ENCODE measurements at places on chromosomes 3 and 15.

- DNase-seq = no peak
Measured at GRCh38 chr3:124459678-124460077, 270.6 kb upstream of the UMPS start.

DNA sequence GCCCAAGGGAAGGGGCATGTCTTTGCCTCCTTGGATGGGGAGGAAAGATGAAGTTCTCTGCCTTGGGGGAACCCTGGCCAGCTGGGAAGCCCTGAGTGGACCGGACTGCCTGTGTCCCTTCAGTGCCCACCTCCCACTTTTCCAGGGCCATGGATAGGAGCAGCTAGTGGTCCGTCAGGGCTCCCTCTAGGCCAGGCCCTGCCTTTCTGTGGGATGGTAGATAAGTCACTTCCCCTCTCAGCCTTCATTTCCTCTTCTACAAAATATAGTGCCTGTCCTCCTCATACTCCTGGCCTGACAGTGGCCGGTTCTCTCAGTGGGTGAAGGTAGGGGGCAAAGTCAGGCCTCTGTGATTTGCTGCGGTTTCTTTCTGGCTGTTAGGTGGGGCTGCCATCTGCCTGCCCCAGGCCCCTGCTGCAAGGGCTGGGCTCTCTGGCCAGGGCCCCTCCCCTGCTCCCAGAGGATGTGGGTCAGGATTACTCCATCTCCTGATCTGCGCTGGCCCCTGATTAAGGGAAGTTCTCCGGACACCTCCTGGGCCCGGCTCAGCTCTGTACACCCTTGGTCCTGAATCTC, 1.4 kb downstream of the PLEKHO2 start:
- peak; percentile 64 for DNase-seq

DNA sequence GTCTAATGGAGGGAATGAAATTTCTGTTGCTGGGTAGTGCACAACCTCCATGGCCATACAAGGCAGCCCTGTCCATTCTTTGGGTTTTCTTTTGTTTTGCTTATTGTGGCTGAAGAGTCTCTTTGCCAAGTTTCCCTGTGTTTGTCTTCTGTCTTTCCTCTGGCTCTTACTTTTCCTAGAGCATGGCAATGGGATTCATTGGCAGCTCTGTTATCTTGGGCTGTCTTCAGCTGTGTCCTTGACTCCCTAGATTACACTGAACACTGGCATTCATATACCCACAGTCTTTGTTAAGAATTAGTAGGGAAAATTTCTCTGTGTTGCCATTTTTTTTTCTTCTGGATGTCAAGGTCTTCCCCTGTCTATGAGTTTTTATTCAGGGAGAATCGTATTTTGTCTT, 16.1 kb upstream of the DCBLD2 start:
- DNase-seq = no peak

GRCh38 chr15:36896949-36897348, 203.4 kb downstream of the MEIS2 start:
- DNase-seq = no peak

DNA sequence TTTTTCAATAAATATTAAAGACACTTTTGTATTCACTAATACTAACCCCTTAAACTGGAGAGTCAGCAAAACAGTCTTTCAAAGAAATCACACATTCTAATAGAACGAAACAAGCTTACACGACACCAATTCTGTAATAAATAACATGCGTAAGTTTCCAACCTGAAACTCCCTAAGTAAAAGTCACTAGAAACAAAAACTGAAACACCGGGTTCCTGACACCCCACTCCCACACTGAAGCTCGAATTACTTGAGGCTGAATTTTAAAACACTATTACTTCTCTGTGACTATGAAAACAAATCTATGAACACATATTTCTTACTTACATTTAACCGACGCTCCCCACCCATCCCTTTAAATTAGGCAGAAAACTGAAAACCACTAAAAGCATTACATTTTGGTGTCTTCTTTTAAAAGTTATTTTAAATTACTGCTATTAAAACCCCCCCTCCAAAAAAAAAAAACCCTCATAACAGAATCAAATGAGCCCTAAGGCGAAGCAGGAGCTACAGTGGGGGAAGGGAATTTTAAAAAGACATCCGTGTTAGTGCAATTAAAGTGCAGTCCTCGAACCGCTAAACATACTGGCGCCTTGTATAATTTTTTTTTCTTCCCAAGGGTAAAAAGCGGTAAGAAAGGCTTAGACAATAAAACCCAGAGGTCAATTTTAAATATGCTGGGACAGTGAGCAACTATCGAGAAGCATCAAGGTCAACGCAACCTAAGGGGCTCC, 878 bp downstream of the SPPL2A start:
- DNase-seq = peak; percentile 23

DNA sequence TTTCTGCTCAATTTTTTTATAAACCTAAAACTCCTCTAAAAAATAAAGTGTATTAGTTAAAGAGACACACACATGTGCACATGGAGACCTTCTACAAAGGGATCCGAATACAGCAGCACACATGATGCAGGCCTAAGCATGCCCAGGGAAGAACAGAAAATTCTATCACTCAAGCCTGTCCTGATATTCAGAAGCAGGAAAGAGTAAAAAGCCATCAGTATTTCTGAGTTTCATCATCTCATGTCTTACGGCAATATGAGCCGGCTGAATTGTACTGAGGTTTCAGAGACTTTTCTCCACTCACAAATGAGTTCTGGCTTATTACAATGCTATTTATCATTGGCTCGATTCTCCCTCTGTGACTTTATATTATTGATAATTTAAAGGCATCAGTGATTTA, 97.5 kb downstream of the CADPS start:
- no peak for DNase-seq

DNA sequence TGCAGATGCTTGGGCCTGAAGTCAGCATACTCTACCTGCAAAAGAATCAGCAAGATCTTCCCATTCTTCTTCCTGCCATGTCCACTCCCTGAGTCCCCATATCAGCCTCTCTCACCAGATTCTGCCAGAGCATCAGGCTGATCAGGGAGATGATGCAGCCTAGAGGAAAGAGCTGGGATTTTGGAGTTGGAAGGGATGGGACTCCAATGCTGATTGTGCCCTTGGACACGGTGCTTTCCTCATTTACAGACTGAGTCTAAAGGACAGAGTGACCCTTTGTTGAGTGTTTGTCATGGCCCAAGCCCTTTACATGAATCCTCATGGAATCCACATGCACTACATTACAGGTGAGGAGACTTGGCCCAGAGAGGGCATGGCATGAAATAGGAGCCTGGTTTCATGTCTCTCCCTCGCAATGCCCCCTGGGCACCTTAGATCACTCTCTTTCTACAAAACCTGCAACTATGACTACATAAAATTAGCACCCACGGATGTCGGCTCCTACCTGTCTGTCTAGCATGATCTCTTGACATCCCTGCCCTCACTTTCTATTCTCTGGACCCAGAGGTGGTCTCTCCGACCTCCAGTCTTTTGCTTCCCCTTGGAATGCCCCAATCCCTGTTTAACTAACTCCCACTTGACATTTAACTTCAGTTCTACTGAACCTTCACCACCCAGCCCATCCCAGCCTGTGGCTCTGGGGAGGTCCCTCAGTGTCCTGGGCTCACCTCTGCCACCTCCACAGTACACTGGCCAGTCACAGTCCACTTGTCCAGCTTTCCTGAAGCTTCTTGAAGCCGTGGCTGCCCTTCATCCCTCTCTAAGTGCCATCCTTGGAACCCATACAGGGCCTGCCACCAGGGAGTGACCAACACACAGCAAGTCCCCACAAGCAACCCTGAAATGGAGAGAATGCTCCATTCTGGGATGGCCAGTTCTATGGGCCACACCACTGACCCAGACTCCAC, 173.5 kb downstream of the ABHD5 start:
- no peak for DNase-seq

- no peak for DNase-seq
Measured at GRCh38 chr3:15638193-15638890, 36.8 kb downstream of the BTD start.

- DNase-seq = no peak
Measured at GRCh38 chr15:51325167-51325566, 13.2 kb downstream of the CYP19A1 start.

GRCh38 chr3:111617912-111618601, 22.9 kb upstream of the ZBED2 start:
- DNase-seq = no peak

GRCh38 chr15:27844018-27844666, 255.0 kb downstream of the OCA2 start:
- DNase-seq = peak; percentile 78

DNA sequence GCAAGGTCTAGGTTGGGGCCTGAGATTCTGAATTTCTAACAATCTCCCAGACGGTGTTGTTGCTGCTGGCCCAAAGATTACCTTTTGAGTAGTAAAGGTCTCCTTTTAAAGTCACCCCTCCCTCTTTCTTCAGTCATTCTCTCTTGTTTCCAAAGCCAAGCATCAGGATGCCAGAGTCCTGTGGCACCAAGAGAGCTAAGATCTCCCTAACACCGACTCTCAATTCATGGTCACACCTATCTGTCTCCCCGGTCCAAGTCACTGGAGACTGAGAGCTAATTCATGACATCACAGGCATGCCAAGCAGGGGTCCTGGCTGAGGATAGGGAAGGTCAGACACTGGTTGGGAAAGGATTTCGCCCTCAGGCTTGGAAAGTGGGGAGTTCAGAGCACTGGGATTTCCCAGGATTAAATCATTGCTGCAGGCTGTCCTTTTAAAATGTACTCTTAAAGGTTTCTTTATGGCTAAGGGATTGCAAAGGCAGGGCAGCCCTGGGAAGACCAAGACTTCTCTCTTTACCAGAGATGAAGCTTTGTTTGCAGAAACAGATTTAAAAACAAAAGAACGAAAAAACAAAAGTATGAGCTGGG, 7.3 kb downstream of the SHOX2 start:
- no peak for DNase-seq

DNA sequence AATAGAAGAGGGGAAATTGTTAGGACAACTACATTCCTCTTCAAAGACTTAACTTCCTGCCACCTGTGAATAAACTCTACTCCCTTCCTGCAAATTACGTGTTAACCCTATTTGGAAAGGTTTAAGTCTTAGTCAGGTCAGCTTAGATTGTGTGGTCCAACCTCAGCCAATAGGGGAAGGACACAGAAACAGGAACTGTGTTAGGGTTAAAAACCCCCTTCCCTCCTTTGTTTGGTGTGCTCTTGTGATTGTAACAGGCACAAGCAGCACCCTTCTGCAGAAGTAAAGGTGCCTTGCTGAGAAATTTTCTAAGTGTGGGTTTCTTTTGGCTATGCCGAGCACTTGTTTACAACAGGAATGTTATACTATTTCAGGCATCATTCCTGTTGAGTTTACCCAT, 45.0 kb upstream of the FSTL1 start:
- DNase-seq = no peak

GRCh38 chr3:126531051-126531330, 7.0 kb downstream of the CHST13 start:
- DNase-seq = no peak

DNA sequence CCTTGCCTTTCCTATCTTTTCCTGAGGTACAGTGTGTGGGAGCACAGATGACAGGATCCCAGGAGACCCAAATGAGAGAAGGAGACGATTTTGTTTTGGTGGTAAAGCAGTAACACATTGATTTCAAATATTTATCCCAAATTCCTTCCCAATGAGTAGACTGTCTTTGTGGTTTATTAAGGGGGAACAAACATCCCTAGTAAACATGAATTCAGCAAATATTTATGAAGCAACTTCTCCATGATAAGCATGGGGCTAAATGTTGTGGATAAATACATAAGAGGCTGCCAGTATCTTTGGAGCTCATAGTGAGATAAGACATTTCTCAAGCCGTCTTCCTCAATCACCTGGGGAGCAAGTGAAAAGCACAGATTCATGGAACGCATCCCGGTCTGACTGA, 460.8 kb upstream of the CFAP20DC start:
- DNase-seq = peak; percentile 19

GRCh38 chr3:115804713-115805119, 181.4 kb downstream of the GAP43 start:
- DNase-seq = peak; percentile 73

- DNase-seq = no peak
Measured at GRCh38 chr15:69482686-69483256, 30.2 kb downstream of the RPLP1 start.

GRCh38 chr15:98650417-98651035, 2.2 kb downstream of the IGF1R start:
- peak; percentile 27 for DNase-seq

DNA sequence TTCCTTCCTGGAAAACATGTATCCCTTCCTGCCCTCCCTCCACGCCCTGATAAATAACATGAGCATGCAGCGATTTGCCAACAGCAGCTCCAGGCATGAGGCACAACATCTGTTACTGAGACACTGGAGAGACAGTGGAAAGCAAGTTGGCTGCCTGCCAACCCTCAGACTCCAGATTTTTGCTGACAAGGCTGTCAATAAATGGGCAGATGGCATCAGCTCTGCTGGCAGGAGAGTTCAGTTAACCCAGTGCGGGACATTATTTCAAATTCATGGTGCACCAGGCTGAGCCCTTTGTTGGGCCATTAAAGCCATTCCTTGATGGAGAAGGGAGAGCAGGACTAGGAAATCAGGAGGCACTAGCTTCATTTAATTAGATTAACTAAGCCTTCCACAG, 293.3 kb downstream of the MEX3B start:
- DNase-seq = peak; percentile 15

DNA sequence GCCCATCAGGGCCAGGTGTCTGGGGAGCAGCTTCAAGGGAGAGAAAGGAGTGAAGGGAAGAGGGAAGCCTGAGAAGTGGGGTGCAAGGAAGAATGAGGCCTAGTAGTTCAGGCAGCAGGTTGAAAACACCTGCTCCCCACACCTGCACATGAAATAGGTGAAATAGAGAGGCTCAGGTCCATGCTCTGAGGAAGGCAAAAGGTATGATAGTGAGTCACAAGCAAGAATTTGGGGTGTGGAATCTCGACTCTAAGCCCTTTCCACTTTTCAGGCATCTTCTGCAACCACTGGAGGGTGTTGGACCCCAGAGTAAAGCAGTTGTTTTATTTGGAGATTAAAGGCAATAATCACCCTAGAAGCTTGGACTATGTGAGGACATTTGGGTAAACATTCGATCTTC, 157.5 kb downstream of the CTNNB1 start:
- DNase-seq = no peak

GRCh38 chr15:83113881-83114674, 6.6 kb downstream of the TM6SF1 start:
- DNase-seq = no peak

DNA sequence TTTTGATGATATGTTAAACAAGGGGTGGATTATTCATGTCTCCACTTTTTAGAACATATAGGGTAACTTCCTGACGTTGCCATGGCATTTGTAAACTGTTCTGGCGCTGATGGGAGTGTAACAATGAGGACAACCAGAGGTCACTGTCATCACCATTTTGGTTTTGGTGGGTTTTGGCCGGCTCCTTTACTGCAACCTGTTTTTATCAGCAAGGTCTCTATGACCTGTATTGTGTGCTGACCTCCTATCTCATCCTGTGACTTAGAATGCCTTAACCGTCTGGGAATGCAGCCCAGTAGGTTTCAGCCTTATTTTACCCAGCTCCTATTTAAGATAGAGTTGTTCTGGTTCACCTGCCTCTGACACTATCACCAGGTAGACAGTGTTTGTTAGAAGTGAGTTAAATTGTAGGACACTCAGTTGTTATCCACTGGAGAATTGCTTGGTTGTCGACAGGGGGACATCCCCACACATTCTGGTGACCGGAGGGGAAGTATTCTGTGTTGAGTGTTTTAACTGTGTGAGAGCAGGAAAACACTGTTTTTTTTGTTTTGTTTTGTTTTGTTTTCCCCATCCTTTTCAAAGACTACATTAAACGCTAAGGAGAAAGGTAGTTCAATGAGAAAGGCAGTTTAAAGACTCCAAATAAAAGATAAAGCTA, 36.9 kb upstream of the SKIL start:
- no peak for DNase-seq

- peak; percentile 30 for DNase-seq
Measured at GRCh38 chr3:133991209-133991608, 38.5 kb downstream of the SLCO2A1 start.
